NCI-H2029 treated with DMSO at 0.1 percent for 48 hours (cell line): ENCODE measurements at places on chromosomes 3 and 15.

- DNase-seq, result no peak
These were observed 12.2 kb downstream of the LRRK1 start for GRCh38 chr15:100931143-100931890.

- no peak for DNase-seq
These were observed 5.6 kb downstream of the SLC25A38 start for GRCh38 chr3:39388741-39389248.

DNA sequence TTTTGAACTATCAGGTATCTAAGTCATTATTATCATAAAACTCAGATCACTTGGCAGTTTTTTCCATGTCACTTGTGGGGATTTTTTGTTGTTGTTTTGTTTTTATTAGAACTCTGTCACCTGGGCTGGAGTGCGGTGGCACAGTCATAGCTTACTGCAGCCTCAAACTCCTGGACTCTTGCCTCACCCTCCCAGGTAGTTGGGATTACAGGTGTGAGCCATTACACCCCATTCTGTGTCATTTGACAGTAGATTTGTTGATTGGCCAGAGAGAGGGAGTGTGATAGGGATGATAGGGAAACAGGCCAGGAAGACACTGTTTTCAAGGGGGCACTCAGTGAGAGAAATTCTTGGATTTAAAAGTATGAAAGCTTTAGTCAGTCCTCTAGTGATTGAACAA, 54.7 kb upstream of the SCAANT1 start:
- DNase-seq, result no peak

DNA sequence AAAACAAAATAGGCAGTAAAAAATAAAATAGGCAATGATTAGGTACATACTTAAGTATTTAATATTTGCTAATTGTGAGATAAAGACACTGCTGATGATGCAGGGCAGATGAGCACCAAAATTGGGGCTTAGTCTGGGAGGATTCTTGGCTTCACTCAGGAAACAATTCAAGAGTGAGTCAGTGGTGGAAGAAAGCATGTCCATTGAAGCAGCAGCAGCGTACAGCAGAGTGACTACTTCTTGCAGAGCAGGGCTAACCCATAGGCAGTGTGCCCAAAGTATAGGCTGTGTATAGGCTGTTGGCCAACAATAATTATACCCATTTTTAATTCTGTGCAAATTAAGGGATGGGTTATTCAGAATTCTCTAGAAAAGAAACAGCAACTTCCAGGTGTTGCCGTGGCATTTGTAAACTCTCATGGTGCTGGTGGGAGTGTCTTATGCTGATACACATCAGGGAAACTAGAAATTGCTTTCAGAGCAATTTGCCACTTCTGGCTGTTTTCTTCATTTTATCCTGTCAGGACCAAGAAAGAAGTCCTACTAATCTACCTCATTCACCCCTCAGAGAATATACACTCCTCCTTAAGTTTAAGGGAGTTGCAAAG, 317.3 kb upstream of the NAALADL2 start:
- DNase-seq, result no peak

GRCh38 chr3:95177096-95177495, 1114.2 kb downstream of the NSUN3 start:
- no peak for DNase-seq

- DNase-seq, result no peak
These were observed 54.0 kb downstream of the KCNAB1 start for GRCh38 chr3:156174229-156174847.

- DNase-seq, result no peak
These were observed 7.9 kb upstream of the ANO10 start for GRCh38 chr3:43629741-43630140.

DNA sequence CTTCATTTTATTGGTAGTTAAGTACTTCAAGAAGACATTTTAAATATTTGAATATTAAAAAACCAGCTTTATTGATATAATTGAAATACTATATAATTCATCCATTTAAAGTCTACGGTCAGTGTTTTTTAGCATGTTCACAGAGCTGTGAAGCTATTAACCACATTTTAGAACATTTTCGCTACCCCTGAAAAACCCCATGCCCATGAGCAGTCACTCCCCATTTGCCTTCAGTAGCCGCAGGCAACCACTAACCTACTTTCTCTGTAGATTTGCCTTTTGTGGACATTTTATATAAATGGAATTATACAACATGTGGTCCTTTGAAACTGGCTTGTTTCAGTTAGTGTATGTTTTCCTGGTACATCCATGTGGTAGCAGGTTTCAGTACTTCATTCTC, 55.7 kb downstream of the GPR171 start:
- DNase-seq, result no peak

GRCh38 chr3:54342676-54343075, 220.3 kb downstream of the CACNA2D3 start:
- no peak for DNase-seq

DNA sequence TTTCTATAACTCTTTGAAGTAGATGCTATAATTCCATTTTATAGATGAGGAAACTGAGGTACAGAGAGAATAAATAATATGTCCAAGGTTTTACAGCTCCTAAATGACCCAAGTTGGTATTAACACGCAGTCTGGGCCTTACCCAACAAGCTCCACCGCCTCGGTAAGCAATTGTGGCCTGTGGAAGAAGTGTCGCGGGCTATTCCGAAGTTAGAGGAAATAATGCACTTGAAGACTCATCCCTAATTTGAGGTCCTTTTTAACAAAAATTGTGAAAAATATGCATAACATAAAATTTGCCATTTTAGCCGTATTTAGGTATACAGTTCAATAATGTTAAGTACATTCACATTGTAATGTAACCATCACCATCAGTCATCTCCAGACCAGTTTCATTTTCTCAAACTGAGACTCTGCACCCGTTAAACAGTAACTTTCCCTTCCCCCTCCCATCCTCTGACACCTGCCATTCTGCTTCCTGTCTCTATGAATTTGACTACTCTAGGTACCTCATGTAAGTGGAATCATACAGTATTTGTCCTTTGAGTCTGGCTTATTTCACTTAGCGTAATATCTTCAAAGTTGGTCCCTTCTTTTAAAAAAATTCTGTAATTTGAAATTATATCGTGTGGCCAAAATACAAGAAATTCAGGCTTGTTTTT, 18.2 kb downstream of the IDH3A start:
- no peak for DNase-seq

GRCh38 chr3:100131241-100131640, 16.9 kb upstream of the FILIP1L start:
- DNase-seq, result no peak

- no peak for DNase-seq
These were observed 514 bp upstream of the PPP4R2 start for GRCh38 chr3:72996121-72996472.

GRCh38 chr3:28590216-28590615, 241.6 kb upstream of the AZI2 start:
- no peak for DNase-seq
